ENCODE measurements at places on chromosomes 13 and 19. TPM values are rescaled to one million over a fixed set of nuclear protein-coding genes. Genes with fewer than 3 reads are reported as not detected.

B3GNT8 gene
- 2.2 TPM for total RNA-seq

BCAM gene
- 15.7 TPM for total RNA-seq

ZNF763 gene
- 0.36 TPM for total RNA-seq

GPR12 gene
- total RNA-seq, result not detected

KLK1 gene
- not detected for total RNA-seq
